ENCODE measurements at places on chromosomes 4 and X.

GRCh38 chr4:13455411-13455810, 28.7 kb downstream of the RAB28 start:
- DNase-seq = no peak

- DNase-seq = no peak
These were observed 8.0 kb upstream of the CPEB2 start for GRCh38 chr4:14994242-14994641.

- no peak for DNase-seq
These were observed 56.9 kb upstream of the INTU start for GRCh38 chr4:127575888-127576287.

DNA sequence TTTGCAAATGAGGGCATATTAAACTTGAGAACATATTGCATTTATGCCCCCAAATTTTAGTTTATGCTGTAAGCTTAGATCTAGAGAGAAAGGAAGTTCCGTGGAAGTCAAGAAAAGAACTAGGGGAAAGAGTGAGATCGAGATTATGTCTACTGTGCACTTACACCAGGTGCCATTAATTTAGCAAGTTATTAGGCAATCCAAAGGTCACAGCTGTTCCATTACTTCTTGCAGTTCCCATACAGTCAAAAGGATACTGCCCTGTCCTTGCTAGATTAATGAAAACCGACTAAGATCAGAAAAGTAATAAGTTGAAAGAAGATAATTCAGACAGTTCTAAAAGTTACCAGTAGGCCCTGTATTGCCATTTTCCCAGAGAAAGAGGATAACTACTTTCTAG, 49.3 kb upstream of the SLC7A11 start:
- DNase-seq = no peak

DNA sequence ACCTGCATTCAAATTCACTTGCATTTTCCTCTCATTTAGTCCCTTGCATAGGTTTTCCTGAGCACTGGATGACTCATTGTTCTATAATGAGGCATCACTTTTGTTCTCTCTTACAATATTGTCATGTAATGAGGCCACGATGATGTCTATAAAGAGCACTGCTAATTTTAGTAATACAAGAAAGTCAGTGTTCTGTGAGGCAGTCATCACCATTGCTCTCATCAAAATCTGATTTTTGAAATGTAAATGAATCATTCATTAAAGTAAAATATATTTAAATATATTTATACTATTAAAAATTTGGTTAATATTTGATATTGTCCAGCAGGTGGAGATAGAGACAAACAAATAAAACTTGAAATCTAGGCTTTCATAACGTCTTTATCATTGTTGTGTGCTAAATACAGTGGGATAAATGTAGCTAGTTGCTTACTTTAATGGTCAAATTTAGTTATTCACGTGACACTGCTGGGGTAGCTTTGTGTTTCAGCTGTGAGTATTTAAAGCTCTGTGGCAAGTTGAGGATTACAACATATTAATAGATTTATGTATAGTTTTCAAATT, 15.4 kb downstream of the HMGB2 start:
- no peak for DNase-seq

DNA sequence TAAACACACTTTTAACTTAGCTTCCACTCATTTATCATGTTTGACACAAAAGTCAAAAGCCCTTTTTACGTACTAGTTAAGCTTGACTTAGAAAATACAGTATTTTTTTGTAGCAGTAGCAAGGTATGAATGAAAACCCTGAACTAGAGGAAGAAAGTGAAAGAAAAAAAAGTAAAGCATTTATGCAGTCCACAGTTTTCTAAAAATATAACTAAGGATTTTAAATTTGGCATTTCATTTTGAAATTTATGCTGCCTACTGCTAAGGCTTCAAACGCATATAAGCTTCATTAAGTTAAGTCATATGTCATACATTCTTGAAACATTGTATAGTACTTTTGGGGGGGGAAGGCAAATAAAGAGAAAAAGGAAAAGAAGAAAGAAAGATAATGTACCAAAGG, 201.5 kb downstream of the PDGFC start:
- DNase-seq = no peak

- DNase-seq = no peak
These were observed 190.5 kb downstream of the CCNG2 start for GRCh38 chr4:77347351-77347966.
